Fibroblast of the conjunctiva (primary cell): ENCODE measurements at places on chromosomes 1 and 21.

DNA sequence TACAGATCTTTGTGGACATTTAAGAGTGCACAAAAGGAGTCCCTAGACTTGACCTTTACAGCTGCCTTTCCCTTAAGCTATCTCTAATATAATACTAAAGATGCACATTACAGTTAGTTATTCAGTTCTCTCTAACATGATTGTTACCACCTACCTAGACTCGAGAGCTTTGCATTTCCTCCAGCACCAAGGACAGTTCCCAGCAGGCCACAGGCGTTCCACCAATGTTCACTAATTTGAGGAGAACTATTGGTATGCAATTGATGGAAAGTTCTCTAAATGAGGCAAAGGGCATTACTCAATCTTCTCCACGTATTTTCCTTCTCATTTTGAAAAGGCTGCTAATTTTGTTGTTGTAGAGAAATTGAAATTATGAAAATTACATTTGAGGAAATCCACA is 5.4 kb upstream of the NTNG1 start:
- DNase-seq: no peak

DNA sequence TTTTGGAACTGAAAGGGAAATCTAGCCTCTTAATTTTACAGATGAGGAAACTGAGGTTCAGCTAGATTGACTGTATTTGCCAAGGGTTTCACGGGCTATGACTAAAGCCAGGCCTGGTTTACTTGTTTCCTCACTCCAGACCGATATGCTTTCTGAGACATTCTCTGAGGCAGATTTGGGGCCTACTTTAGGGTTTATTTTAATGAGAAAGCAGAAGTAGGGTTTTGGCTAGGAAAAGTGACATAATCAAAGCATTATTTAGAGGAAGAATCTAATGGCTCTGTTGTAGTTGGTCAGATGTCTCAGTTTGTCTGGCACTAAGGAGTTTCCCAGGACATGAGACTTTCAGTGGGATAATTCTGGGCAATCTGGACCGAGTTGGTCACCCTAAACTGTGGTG is 1.5 kb upstream of the RPTN start:
- no peak for DNase-seq

GRCh38 chr1:99638853-99639252 is 7.1 kb upstream of the PALMD start:
- no peak for DNase-seq

DNA sequence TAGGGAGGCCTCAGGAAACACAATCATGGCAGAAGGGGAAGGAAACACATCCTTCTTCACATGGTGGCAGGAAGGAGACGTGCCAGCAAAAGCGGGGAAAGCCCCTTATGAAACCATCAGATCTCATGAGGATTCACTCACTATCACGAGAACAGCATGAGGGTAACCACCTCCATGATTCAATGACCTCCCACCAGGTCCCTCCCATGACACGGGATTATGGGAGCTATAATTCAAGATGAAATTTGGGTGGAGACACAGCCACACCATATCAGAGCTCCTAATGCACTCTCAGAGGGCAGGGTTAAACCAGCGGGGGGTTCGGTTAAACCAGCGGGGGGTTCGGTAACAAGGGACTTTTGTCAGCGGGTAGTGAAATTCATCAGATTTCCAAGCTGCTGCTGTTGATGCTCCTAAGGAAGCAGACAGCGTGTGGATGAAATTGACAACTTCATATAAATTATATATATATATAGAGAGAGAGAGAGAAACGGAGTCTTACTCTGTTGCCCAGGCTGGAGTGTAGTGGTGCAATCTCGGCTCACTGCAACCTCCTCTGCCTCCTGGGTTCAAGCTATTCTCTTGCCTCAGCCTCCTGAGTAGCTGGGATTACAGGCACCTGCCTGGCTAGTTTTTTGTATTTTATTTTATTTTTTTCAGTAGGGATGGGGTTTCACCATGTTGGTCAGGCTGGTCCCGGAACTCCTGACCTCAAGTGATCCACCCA is 4.2 kb downstream of the CSTB start:
- no peak for DNase-seq

DNA sequence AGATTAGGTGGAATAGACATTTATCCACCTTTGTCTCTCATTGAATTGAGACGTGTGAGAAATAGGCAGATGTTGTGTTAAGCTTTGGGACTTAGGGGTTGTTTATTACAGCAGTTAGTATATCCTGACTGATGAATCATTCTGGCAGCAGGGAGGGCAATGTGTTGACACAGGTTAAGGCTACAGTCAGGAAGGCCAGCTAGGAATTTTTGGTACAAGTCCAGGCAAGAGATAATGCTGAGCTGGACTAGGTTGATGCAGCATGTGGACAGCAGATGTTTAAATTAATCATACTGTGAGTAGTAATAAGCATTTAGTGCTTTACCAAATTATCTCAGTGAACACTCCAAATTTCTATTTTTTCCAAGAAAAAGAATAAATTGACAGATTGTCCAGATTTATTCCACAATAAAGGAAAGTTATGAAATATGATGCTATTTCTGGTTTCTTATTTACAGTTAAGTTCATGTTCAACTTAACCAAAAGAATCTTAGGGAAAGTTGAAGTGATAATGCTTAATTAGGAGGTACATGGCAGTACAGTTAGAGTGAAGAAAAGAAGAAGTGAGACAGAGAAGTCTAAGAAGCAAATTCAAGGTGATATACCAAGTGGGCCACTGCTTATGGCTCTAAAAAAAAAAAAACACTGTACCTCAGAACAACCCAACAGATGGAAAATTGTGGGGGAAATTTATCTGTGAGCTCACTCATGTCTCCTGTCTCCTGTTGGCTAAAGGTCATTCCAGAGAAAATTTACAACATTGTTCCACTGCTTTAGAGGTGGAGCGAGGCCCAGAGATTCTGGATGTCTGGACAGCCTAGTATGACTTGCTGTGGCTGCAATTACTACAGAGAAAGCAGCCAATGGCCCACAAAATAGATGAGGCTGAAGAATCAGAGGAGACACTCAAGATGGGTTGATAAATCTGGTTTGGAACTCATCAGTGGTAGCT is 102.7 kb upstream of the C21orf91 start:
- DNase-seq: peak; percentile 74
